ENCODE measurements at places on chromosomes 7 and 10. TPM values are rescaled to one million over a fixed set of nuclear protein-coding genes. Genes with fewer than 3 reads are reported as not detected.
A peak's percentile ranks its signal among the peaks of the same experiment; 100 is the strongest.

The EIF3A gene
- 56.3 TPM for total RNA-seq

The ATOH7 gene
- total RNA-seq = not detected

The AMZ1 gene
- total RNA-seq = 0.75 TPM

- DNase-seq = no peak
- H3K4me1 ChIP-seq = 0 out of 2 replicates have a peak, but pooled peaks cover 5% of the 10 kb centered on the region
- no peak overlapping the region for H3K27ac ChIP-seq
- no peak overlapping the region for H3K4me3 ChIP-seq
- no peaks in the 10 kb centered on the region for H3K27me3 ChIP-seq
Observed at GRCh38 chr7:107208024-107208521, 39.3 kb downstream of the HBP1 start.

The MSMB gene
- total RNA-seq = not detected

The PDLIM1 gene
- 28.2 TPM for total RNA-seq

GRCh38 chr7:79610748-79611304 lies 157.4 kb upstream of the MAGI2 start:
- H3K27me3 ChIP-seq = no peaks in the 10 kb centered on the region
- H3K4me3 ChIP-seq = no peak overlapping the region
- peaks cover 7% of the 10 kb centered on the region for H3K4me1 ChIP-seq
- DNase-seq = no peak

The CARD11 gene
- not detected for total RNA-seq

The PGAM2 gene
- total RNA-seq = 0.35 TPM

- no peak overlapping the region for H3K27ac ChIP-seq
- H3K4me1 ChIP-seq = no peaks in the 10 kb centered on the region
- no peaks in the 10 kb centered on the region for H3K36me3 ChIP-seq
- no peak overlapping the region for H3K4me3 ChIP-seq
- H3K27me3 ChIP-seq = no peaks in the 10 kb centered on the region
Observed at GRCh38 chr7:67858931-67859330, 862.3 kb downstream of the TYW1 start.

The NACAD gene
- total RNA-seq = 0.12 TPM

The LDB3 gene
- total RNA-seq = 0.04 TPM

GRCh38 chr7:14600766-14601367 lies 301.7 kb downstream of the DGKB start:
- DNase-seq = no peak
- peaks cover 49% of the 10 kb centered on the region for H3K4me1 ChIP-seq
- H3K27ac ChIP-seq = no peak overlapping the region

- H3K27ac ChIP-seq = no peak overlapping the region
- no peaks in the 10 kb centered on the region for H3K36me3 ChIP-seq
- H3K4me1 ChIP-seq = peaks cover 28% of the 10 kb centered on the region
Observed at GRCh38 chr10:119541459-119542356, 811 bp downstream of the RGS10 start.

The NUTM2E gene
- total RNA-seq = not detected

DNA sequence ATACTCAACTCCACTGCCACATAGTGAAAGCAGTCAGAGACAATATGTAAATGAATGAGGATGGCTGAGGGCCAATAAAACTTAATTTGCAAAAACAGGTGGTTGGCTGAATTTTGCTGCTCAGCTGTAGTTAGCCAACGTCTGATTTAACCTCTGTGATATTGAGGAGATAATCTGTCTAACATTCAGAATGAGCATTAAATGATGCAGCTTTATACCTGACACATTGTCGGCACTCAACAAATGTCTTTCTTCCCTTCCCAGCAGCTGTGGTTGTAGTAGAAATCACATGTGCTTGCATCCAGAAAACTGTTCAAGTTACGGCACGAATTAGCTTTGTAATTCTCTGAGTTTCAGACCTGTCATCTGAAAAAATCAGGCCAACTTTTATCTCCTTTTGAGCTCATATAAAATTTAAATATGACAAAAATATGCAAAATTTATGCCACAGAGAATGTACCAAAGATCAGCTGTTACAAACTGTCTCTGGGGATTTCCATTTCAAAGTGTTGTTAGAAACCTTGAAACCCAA lies 1239.7 kb downstream of the GATA3 start:
- H3K27me3 ChIP-seq = peaks cover 10% of the 10 kb centered on the region
- no peak overlapping the region for H3K27ac ChIP-seq
- no peak for DNase-seq
- H3K36me3 ChIP-seq = no peaks in the 10 kb centered on the region

The CALHM3 gene
- 4.1 TPM for total RNA-seq

DNA sequence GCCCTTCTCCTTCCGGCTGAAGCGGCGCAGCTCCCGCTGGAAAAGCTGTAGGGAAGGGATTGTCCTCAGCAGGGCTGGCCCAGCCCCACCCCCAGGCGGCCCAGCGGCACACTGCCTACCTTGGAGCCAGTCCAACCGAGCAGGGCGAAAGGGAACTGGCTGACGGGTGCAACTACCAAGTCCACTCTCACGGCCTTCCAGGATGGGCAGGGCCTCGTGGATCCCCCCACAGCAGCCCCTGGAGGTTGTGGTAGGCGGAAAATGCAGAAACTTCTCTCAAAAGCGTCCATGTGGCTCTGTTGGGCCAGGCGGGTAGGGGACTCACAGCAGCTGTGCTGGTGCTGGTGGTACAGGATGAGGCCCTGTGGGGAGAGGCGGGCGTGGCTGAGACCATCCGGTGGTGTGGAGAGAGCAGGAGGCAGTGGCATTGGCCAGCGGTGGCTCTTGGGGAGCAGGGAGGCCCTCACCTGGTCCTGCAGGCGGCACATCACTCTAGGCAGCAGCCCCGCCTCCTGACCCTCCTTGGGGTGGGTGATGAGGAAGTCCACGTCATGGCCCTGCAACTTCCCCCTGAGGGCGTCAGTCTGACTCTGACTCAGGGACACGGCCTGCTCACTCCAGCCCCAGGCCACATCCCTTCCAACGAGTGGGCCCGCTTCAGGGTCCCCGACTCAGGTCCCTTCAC lies 8.4 kb upstream of the PGAM2 start:
- peaks cover 49% of the 10 kb centered on the region for H3K4me1 ChIP-seq
- peak; percentile 87 for DNase-seq
- peak overlapping the region; percentile 99 for H3K27ac ChIP-seq
- H3K36me3 ChIP-seq = peaks cover 16% of the 10 kb centered on the region
- H3K27me3 ChIP-seq = no peaks in the 10 kb centered on the region

The BUB3 gene
- total RNA-seq = 291 TPM

The COX15 gene
- 16.6 TPM for total RNA-seq

DNA sequence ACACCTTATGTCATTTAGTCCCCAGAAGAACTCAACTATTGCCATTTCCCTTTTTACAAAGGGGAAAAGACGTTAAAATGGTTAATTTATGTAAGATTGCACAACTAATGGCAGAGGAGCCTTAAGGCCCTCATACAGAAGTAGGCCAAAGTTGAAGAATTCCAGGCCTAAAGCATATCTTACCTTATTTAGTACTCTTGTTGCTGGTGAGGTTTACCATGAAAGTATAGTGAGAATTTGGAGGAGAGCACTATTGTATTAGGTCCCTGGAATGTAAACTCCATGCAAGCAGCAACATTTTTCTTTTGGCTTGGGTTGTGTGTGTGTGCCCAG lies 731 bp upstream of the CRPPA start:
- no peak overlapping the region for H3K4me3 ChIP-seq
- DNase-seq = no peak
- no peaks in the 10 kb centered on the region for H3K36me3 ChIP-seq

The PRF1 gene
- not detected for total RNA-seq

- H3K27ac ChIP-seq = no peak overlapping the region
- no peaks in the 10 kb centered on the region for H3K36me3 ChIP-seq
- H3K4me1 ChIP-seq = 0 out of 2 replicates have a peak, but pooled peaks cover 3% of the 10 kb centered on the region
- DNase-seq = no peak
Observed at GRCh38 chr10:109770663-109771062, 152.6 kb downstream of the XPNPEP1 start.

- DNase-seq = peak; percentile 33
- no peak overlapping the region for H3K27ac ChIP-seq
- H3K36me3 ChIP-seq = no peaks in the 10 kb centered on the region
- no peak overlapping the region for H3K4me3 ChIP-seq
- no peaks in the 10 kb centered on the region for H3K27me3 ChIP-seq
- H3K4me1 ChIP-seq = peaks cover 15% of the 10 kb centered on the region
Observed at GRCh38 chr10:36114141-36114540, 472.0 kb upstream of the FZD8 start.

GRCh38 chr10:9957351-9957750 lies 1060.3 kb upstream of the CELF2 start:
- no peaks in the 10 kb centered on the region for H3K4me1 ChIP-seq
- no peaks in the 10 kb centered on the region for H3K27me3 ChIP-seq
- no peaks in the 10 kb centered on the region for H3K36me3 ChIP-seq
- DNase-seq = no peak
- H3K4me3 ChIP-seq = no peak overlapping the region

GRCh38 chr10:85919491-85920021 lies 447.0 kb downstream of the GRID1 start:
- H3K27ac ChIP-seq = no peak overlapping the region
- no peaks in the 10 kb centered on the region for H3K36me3 ChIP-seq
- H3K4me3 ChIP-seq = no peak overlapping the region
- no peaks in the 10 kb centered on the region for H3K27me3 ChIP-seq

- DNase-seq = no peak
- peaks cover 16% of the 10 kb centered on the region for H3K4me1 ChIP-seq
- H3K4me3 ChIP-seq = no peak overlapping the region
- no peaks in the 10 kb centered on the region for H3K27me3 ChIP-seq
- no peak overlapping the region for H3K27ac ChIP-seq
- H3K36me3 ChIP-seq = peaks cover 3% of the 10 kb centered on the region
Observed at GRCh38 chr10:68474021-68474420, 2.2 kb upstream of the DNA2 start.

- H3K27me3 ChIP-seq = no peaks in the 10 kb centered on the region
- no peaks in the 10 kb centered on the region for H3K36me3 ChIP-seq
- H3K4me1 ChIP-seq = peaks cover 8% of the 10 kb centered on the region
- H3K27ac ChIP-seq = no peak overlapping the region
Observed at GRCh38 chr7:106480161-106480579, 180.8 kb downstream of the CCDC71L start.

GRCh38 chr7:114293289-114294012 lies 121.2 kb upstream of the FOXP2 start:
- H3K36me3 ChIP-seq = no peaks in the 10 kb centered on the region
- H3K4me1 ChIP-seq = no peaks in the 10 kb centered on the region
- H3K27ac ChIP-seq = no peak overlapping the region
- DNase-seq = no peak
- no peak overlapping the region for H3K4me3 ChIP-seq

The GPR26 gene
- total RNA-seq = not detected

DNA sequence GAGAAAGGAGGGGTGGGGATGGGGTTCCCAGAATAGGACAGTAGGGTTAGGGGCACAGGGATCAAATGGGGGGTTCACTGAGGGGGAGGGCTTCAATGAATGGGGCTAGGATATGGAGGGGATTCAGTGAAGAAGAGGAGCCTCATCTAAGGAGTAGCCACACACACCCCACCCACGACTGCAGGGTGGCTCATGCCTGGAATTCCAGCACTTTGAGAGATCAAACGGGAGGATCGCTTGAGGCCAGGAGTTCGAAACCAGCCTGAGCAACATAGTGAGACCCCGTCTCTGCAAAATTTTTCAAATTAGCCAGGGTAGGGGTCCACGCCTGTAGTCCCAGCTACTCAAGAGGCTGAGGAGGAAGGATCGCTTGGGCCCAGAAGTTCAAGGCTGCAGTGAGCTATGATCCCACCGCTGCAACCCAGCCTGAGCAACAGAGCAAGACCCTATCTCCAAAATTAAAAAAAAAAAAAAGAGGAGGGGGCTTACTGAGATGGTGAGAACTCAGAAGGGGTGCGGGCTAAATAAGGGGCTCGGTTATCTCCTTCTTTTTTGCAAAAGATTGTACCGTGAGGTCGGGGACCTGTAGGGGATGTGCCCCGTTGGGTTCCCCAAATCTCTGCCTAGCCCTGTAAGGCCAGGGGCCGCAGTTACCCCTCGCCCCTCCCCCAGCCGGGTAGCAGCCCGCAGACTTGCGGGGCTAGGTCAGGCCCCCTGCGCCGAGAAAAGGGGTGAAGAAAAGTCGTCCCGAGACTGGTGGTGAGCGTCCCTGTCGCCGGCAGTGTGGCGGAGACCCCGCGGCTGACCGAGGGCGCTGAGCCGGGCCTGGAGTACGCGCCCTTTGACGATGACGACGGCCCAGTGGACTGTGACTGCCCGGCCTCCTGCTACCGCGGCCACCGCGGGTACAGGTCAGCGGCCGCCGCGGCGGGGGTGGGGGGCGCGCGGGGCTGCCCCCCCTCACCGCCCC lies 43.1 kb upstream of the HSPB1 start:
- peak overlapping the region; percentile 15 for H3K4me3 ChIP-seq
- H3K27me3 ChIP-seq = no peaks in the 10 kb centered on the region
- H3K27ac ChIP-seq = no peak overlapping the region
- H3K4me1 ChIP-seq = no peaks in the 10 kb centered on the region
- no peaks in the 10 kb centered on the region for H3K36me3 ChIP-seq

GRCh38 chr7:130493275-130493873 lies 1.5 kb downstream of the MEST start:
- DNase-seq = no peak
- no peak overlapping the region for H3K4me3 ChIP-seq
- peaks cover 3% of the 10 kb centered on the region for H3K36me3 ChIP-seq
- H3K27me3 ChIP-seq = no peaks in the 10 kb centered on the region

DNA sequence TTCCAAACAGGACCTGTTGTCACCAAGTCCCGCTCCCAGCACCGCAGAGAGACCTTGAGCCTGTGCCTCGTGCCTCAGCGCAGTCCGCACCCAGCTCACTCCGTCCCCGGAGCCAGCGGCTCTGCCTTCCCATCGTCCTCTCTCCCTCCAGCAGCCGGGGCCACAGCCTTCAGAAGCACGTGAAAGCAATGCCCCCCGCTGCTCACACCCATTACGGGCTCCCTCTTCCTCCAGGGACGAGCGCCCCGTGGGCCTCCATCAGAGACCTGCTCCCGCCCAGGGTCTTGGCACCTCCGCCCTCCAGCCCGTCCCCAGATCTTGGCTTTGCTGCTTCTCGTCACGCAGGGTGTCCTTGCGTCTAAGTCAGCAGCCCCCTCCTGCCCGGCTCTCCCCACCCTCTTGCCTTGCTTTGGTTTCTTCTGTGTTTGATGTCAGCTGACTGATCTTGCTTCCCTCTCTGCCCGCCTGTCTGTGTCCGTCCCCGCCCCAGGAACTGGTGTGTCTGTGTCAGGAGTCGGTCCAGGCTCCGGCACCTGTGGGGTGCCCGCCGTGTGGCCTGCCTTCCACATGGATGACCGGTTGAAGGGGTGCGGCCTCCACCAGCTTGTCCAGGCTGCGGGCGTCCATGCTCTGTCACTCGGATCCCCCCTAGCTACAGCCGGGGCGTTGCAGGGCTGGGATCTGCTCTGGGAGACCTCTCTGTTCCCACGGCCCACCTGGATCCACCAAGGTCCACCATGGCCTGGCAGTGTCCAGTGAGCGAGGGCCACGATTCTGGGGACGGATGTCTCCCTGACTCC lies 61.9 kb downstream of the FOXL3 start:
- no peaks in the 10 kb centered on the region for H3K4me1 ChIP-seq
- no peaks in the 10 kb centered on the region for H3K27me3 ChIP-seq
- H3K36me3 ChIP-seq = no peaks in the 10 kb centered on the region
- H3K4me3 ChIP-seq = no peak overlapping the region

The RAPGEF5 gene
- 5.6 TPM for total RNA-seq

GRCh38 chr7:129168231-129169021 lies 20.0 kb upstream of the SMO start:
- DNase-seq = no peak
- H3K27ac ChIP-seq = no peak overlapping the region
- no peaks in the 10 kb centered on the region for H3K36me3 ChIP-seq
- H3K4me3 ChIP-seq = no peak overlapping the region
